ENCODE measurements at places on chromosomes 12 and 14. TPM values are rescaled to one million over a fixed set of nuclear protein-coding genes. Genes with fewer than 3 reads are reported as not detected.
A peak's percentile ranks its signal among the peaks of the same experiment; 100 is the strongest.

The TAS2R43 gene
- total RNA-seq: 0.99 TPM

The C12orf42 gene
- total RNA-seq: not detected

The RAD51B gene
- total RNA-seq: 8.1 TPM

The DLGAP5 gene
- total RNA-seq: 18.3 TPM

DNA sequence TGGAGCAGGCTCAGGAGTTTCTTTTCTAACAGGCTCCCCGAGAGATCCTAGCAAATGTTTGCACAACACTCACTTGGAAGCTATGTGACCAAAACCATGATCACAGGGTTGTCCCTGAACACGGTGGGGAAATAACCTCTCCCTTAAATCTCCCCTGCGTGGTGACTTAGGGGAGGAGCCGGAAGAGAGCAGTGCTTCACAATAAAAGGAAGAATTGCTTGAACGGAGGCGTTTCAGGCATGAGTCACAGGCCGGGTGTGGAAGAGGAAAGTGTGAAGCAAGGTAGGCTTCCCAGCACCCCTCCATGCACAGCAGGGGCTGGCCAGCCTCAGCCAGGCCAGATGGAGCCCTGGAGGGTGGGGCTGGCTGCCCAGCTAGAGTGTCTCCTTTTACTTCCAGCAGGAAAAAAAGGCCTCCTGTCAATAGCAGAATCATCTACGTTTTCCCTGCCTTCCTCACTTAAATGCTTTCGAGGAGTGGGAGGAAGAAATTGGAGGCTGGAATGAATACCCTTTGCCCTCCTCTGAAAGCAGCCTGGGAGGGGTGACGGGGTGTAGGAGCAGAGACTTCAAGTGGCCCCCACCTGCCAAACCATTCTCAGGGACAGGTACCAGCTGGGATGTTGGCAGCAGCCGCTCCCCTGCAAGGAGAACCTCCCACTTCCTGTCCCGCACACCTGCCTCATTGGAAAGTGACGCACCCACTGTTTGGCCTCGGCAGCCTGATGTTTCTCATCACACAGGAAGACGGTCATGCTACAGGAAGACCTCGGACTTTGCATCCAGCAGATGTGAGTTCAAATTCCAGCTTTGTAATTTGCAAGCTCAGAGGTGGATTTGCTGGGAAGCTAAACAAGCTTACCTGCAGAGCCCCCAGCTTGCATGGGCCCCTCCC lies 30.1 kb upstream of the PPP2R5C start:
- DNase-seq: peak; percentile 51

GRCh38 chr12:34022079-34022830 lies at the start of gene ALG10:
Gene ALG10 (plus strand): TSS chr12:34022496. CDS start chr12:34022600, 104 bp downstream.
- peak; percentile 99 for DNase-seq

GRCh38 chr12:24840046-24840800 lies 108.7 kb downstream of the BCAT1 start:
- DNase-seq: no peak

- peak; percentile 70 for DNase-seq
These were observed 280.6 kb upstream of the PWP1 start for GRCh38 chr12:107404981-107405380.

DNA sequence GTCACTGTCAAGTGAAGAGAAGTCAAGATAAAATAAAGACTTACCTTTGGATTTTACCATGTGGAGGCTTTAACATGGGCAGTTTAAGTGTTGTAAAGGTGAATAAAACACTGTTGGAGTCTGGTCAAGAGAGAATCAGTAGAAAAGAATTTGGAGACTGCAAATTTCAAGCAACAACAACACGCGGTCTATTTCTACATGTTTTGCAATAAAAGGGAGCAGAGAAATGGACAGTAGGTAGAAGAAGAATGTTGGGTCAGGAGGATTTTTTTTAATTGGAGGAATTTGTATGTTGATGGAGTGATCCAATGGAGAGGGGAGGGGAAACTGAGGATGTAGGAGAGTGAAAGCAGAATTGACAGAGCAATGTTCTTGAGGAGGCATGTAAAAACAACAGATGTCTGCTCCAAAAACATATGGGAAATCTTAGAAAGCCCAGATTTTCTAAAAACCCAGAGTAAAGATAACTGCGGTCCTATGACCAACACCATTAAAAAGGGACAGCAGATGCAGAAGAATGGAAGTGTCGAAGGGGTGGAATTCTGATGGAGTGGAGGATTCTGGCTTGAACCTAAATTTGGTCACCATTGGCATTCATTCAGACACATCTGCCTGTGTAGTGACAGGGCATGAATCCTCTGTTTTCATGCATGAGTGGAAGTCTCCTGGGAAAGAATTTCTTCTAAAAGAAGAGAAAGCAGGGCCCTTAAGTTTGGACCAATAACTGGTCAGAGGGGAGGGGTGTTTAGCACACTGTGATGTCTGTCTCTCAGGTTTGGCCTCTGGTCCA lies 68.0 kb upstream of the OSBPL8 start:
- DNase-seq: no peak

DNA sequence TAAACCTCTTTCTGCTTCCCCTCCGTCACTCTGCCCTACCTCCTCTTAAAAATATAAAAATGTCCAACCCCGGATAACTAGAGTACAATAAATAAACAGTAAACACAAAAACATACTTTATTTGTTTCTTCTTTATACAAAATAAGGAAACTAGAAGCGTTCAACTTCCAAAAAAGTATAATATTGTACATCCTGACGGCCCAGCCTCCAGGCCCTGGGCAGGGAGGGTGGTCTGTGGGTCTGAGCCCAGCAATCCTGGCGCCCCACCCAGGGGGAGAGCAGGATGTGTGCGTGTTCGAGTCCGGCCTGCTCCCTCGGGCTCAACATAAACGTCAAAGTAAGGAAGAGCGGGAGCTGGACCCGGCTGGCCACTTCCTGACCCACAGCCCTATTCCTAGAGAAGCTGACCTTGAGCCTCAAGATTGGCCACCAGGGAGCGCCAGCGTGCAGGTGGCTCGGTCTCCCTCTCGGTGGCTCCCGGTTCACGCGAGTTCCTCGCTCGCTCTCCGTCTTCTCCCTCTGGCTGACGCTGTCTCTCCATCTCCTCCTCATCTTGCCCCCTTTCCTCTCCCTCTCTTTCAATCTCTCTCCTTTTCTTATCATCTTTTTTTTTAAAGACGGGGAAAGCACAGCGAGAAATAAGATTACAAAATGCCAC lies 9.4 kb downstream of the LHX5 start:
- DNase-seq: peak; percentile 70

DNA sequence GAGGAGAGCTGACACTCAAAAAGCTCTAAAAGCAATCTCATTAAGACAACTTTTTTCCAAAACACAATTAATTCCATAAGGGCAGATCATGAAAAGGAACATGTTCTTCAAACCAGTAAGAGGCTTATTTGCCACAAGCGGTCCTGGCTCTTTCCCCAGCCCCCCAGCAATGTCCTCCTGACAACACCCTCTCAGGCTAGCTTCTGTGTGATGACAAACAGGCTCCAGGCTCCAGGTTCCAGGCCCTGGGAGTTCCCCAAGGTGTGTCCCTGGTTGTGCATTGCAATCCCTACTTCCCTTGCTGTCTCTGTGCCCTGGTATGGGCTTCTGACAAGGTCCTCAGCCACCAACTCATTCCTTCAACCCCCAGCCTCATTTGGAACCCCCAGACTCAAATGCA lies 8.9 kb downstream of the HVCN1 start:
- DNase-seq: no peak

DNA sequence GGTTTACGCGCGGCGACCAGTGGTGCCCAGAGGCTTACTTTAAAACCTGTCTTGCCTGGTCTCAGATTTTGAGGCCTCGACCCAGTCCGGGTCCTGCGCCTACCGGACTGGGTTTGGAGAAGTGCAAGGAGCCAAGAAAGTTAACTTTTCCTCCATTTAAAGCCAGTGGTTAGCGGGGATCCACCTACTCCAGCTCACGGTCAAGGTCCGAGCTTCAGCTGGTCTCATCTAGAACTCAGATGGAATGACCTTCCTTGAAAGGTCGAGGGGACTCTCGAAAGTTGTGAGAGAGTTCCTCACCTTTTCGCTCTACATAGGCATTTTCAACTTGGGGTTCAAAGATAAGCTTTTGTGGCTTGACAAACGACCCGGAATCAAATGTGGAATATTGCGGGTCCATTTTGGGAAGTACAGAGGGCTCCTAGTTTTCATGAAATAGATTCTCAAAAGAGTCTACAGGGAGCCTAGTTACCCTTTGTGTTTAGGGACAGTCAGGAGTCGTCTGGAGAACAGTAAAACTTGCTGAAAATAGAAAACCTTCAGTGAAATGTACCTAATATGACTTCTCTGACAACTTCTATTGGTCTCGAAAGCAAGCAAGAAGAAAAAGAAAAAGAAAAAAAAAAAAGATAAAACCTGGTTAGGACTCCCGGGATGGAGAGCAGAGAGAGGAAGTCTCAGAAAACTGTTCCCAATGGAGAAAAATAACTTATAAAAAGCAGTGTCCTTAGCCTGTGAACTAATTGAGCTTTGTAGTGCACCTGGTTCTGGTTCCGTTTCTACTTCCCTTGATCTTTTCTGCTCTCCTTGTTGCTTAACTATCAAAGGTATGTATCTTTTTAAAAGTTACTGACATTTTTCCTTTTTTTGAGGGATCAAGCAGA lies 1.4 kb downstream of the KCNMB4 start:
- DNase-seq: no peak

Data from lung microvascular endothelial cell (primary cell).